ENCODE measurements at places on chromosomes 3 and 15.

DNA sequence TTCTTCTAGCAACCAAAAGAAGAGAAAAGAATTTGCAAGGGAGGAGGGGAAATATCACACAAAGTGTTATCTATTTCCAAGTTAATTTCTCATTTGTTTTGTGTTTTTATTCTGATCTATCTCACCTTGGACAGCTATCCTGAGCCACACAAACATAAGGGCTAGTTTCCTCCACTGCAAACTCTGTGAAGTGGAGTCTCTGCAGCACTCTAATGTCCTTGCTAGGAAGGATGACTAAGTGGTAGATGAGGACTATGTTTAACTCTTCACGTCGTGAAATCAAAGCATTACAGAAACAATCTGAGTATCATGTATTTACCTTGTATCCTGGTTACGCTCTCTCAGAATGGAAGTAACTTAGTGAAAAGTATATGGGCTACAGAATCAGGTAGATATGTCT lies 33.9 kb upstream of the CHRM5 start:
- DNase-seq: no peak

DNA sequence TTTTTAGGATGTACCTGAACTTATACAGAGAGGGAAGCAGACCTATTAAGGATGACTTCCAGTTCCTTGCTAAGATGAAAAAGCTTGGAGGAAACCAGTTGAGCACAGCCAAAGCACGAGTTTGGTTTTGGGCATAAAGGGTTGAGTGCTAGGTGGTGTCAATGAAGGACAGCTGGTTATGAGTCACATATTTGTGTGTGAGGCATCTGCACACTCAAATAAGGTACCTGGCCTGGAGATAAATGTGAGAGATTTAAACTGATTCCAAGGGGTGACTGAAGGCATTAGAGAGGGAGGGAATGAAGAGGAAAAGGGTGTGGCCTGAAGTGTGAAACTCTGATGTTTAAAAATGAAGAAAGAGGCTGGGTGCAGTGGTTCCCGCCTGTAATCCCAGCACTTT lies 486.7 kb downstream of the DIPK2A start:
- no peak for DNase-seq

- DNase-seq: no peak
Measured at GRCh38 chr15:31065824-31066223, 35.7 kb downstream of the TRPM1 start.

GRCh38 chr3:194294895-194295214 lies 56.3 kb downstream of the CPN2 start:
- DNase-seq: no peak

DNA sequence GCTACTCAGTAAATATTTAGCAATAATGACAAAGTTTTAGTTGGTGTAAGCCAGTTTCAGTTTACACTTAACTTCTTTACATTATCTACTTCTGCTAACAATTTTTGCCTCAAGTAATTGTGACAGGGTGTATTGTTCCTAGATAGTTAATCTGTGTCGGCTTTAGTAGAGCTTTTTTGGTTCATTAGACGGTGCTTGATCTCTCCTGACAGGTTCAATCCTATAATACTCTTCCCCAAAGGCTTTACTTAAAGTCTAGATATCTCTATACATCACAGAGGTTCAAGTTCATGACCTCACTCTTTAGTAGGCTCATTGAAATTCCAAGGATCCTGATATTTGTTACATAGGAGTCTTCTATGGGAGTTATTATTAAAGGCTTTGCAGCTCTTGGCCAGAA lies 365.6 kb upstream of the DPPA4 start:
- DNase-seq: no peak

GRCh38 chr3:173411375-173411973 lies 13.9 kb downstream of the NLGN1 start:
- DNase-seq: no peak

DNA sequence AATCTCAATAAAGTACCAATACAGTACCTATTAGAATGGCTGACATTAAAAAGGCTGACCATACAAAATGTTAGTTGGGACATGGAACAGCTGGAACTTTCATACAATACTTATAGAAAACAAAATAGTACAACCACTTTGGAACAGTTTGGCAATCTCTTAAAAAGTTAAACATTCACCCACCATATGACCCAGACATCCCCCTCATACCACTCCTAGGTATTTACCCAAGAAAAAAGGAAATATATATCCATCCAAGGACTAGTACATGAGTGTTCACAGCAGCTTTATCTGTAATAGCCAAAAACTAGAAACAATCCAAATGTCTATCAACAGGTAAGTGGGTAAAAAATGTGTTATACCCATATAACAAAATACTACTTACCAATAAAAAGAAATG lies 25.2 kb upstream of the ARF4 start:
- no peak for DNase-seq

DNA sequence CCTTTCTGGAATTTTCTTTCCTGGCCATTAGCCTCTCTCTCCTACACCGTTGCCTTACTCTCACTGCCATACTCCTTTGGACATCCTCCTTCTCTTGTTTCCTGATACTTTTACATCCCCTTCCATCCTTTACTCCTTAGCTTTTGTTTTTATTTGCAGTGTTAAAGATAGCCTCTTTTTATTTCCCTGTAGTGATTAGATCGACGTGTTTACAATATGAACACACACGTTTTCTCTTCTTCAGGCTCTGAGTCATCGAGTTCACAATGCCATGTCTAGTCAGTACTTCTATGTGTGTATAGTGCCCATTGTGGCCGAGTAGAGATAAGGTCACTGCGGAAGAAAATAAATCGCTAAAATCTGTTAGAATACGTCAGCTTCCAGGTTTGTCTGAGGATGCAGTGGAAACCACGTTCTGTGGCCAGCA lies 208.5 kb downstream of the LPP start:
- DNase-seq: no peak

- DNase-seq: no peak
Measured at GRCh38 chr3:143265501-143266070, 146.0 kb downstream of the CHST2 start.

DNA sequence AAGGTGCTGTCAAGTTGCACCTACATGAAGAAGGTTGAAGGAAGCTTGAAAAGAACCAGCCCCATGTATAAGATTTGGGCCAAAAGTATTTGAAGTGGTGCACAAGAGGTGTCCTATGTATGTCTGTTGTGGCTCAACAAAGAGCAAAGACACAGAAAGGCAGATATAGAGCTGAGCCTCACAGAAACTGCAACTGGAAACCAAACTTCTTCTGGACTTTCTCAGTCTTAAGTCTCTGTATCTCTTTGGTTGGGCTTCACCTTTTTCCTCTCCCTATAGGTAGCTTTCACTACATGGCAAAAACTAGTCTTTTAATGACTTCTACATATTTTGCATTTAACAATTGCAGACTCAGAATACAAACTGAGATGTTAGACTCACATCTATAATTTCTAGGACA lies 8.8 kb upstream of the CMC1 start:
- no peak for DNase-seq

GRCh38 chr15:41891226-41891625 lies 2.6 kb downstream of the SPTBN5 start:
- DNase-seq: no peak

- DNase-seq: no peak
Measured at GRCh38 chr3:171038342-171038741, 11.8 kb upstream of the SLC2A2 start.

GRCh38 chr15:51774916-51775315 lies 23.5 kb downstream of the TMOD2 start:
- no peak for DNase-seq

- DNase-seq: no peak
Measured at GRCh38 chr3:134597390-134597970, 53.3 kb downstream of the KY start.

GRCh38 chr3:138877226-138877625 lies 42.5 kb upstream of the PIK3CB start:
- DNase-seq: no peak

DNA sequence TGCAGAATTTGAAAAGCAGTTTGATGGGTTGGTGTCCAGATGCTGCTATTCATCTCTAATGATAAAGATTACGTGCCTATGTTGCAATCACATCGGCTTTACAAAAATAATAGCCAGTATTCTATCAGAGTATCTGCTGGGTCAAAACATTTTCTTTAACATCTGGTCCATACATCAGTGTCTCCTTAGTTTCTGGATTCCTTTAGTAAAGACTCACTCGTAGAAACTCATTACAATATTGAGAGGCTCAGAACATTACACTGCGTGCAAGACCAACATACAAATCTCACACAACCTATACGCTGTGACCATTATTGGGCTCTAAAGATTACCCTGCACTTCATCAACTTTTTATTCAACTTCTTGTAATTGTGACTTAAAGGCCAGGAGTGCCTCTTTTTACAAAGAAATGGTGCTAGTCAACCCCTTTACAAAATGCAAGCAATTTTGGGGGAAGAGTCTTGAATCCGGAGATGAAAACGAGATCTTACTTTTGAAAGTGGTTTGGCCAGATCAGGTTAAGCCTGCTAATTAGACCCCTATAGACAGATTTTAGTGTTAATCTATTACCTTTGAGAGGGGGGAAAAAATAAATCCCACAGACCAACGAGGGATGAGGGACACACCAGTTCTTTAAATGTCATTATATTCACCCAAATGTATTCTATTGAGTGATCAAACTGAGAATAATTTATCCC lies 2.9 kb downstream of the TRA2B start:
- no peak for DNase-seq

- DNase-seq: no peak
Measured at GRCh38 chr3:45907769-45908705, 21.7 kb downstream of the CCR9 start.

- no peak for DNase-seq
Measured at GRCh38 chr15:80379693-80380092, 24.5 kb upstream of the ARNT2 start.

DNA sequence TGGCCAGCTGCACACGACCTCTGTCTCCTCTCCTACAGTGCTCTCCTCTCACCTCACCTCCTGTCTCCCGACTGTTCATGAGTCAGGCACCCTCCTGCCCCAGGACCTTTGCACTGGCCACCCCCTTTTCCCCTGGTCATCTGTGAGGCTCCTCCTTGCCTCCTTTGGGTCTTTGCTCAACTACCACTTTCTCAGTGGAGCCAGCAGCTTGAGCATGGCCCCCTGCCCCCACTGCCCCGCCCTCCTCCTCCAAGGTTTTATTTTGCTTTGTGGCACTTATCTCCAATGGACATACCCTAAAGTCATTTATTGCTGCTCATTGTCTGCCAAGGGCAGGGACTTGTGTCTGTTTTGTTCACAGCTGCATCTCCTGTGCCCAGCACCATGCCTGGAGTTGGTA lies 64.3 kb downstream of the MGLL start:
- no peak for DNase-seq

- no peak for DNase-seq
Measured at GRCh38 chr3:98617841-98618240, 24.4 kb upstream of the CPOX start.

GRCh38 chr15:69395991-69396390 lies 18.2 kb upstream of the KIF23 start:
- DNase-seq: no peak

- no peak for DNase-seq
Measured at GRCh38 chr15:62482785-62483429, 317.8 kb upstream of the C2CD4B start.

- peak; percentile 11 for DNase-seq
Measured at GRCh38 chr3:124886168-124887056, 753 bp downstream of the ITGB5 start.

GRCh38 chr3:142904639-142905436 lies 16.0 kb upstream of the PCOLCE2 start:
- no peak for DNase-seq

DNA sequence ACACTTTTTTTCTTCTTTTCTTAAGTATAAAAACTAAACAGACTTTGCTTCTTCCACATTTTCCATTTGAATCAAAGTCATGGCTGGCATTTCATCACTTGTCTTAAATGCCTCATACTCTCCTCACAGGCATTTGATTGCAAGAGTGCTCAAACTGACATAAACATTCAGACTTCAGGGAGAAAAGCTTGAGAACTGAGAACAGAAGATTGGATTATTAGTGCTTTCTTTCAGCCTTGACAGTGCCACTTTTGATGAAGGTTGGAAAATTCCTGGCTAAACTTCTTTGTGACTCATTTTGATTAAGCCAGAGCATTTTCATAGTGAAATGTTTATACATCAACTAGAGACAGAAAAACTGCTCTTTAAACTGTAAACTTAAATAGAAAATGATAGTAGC lies 544.4 kb downstream of the DIPK2A start:
- DNase-seq: no peak

DNA sequence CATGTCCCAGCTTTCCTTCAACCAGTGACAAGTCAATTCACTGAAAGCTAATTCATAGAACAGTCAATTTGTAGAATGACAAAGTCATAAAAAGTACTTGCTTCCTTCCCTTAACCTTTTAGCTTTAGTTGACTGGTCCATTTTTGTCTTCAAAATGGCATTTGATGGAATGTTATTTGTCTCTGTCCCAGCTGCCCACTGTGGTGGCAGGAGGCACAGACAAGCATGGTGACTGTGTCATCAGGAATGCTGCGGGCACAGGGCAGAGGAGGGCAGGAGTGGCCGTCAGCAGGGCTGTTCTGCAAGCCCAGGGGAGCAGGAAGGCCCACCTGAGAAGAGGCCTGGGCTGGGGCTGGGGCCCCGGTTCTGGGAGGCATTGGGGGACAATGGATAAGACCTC lies 10.0 kb downstream of the IQSEC1 start:
- DNase-seq: no peak

GRCh38 chr15:25172691-25173090 lies 217.9 kb downstream of the SNRPN start:
- DNase-seq: no peak

DNA sequence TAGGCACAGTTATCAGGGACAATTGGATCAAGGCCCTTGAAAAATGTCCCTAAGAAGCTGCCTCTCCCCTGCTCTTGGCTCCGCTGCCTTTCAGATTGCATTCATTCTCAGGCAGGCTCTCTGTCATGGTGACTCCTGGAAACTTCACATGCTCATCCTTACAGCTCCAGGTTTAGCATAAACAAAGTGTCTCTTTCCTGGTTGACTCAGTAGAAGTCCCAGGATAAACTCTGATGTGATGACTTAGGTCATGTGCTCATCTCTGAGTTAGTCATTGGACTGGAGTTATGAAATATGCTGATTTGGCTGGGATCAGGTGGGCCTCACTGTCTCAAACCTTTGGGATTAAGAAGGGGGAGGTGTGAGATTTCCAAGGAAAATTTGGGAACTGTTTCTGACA lies 243.8 kb downstream of the ZNF621 start:
- DNase-seq: no peak

DNA sequence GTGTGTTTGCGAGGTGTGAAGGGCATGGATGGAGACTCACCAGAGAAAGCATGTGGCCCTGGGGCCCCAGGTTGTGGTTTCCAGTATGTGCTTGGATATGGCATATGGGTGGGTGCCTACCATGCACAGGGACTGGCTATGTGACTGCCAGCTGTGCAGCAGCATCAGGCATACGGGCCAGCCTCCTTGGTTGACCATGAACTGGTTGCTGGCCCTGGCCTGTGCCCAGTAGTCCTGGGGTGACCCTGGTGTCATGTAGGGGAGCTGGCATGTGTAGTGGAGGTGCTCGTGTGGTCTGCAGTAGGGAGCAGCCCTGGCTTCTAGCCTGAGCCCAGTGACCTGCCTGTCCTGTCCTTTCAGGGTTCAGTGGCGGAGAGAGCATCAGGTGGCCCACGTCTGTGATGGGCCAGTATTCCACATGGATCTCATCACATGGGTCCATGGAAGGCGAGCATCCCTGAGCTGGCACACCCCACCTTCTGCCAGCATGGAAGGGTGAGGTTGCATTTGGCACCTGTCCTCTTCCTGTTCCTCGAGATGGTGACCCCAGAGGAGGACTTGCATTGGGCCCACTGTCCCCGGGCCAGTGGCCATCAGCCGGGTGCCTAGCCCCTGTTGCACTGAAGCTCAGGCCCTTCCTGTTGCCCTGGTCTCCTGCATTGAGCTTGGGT lies 228.9 kb downstream of the SNRPN start:
- DNase-seq: no peak

GRCh38 chr3:156604642-156605144 lies 49.8 kb upstream of the SSR3 start:
- DNase-seq: no peak

- DNase-seq: no peak
Measured at GRCh38 chr3:161568671-161569070, 72.1 kb downstream of the OTOL1 start.

All from activated CD8-positive, alpha-beta memory T cell treated with anti-CD3 and anti-CD28 coated beads for 48 hours (primary cell).